NCI-H146 (cell line): ENCODE measurements at places on chromosomes 1 and 21.

GRCh38 chr1:102798718-102799117 lies 309.6 kb downstream of the COL11A1 start:
- no peak for DNase-seq

DNA sequence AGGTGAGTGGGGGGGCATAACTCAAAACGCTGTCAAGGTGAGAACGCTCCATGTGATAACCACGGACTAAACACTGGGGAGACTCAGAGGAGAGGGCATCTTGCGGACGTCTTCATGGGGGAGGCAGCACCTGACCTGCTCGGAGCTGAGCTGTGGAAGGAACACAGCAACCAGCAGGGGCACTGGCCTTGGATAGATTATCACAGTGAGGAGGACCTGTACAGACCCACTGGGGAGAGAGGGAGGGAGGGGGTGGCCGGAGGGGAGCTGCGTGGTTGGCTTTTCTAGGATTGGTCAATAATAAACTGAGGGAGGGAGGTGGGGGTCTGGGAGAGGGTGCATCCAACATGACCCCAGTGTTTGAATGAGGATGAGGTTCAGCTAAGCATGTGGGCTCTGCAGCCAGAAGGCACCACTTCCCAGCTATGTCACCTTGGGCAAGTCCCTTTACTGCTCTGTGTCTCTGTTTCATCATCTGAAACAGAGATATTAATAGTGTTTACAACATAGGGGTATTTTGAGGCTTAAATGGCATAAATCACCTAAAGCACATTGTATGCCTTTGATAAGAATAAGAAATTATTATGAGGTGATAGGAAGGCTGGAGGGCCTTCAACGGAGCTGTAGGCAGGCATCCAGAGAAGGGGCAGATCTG lies 123.3 kb downstream of the GRIK3 start:
- DNase-seq = no peak

DNA sequence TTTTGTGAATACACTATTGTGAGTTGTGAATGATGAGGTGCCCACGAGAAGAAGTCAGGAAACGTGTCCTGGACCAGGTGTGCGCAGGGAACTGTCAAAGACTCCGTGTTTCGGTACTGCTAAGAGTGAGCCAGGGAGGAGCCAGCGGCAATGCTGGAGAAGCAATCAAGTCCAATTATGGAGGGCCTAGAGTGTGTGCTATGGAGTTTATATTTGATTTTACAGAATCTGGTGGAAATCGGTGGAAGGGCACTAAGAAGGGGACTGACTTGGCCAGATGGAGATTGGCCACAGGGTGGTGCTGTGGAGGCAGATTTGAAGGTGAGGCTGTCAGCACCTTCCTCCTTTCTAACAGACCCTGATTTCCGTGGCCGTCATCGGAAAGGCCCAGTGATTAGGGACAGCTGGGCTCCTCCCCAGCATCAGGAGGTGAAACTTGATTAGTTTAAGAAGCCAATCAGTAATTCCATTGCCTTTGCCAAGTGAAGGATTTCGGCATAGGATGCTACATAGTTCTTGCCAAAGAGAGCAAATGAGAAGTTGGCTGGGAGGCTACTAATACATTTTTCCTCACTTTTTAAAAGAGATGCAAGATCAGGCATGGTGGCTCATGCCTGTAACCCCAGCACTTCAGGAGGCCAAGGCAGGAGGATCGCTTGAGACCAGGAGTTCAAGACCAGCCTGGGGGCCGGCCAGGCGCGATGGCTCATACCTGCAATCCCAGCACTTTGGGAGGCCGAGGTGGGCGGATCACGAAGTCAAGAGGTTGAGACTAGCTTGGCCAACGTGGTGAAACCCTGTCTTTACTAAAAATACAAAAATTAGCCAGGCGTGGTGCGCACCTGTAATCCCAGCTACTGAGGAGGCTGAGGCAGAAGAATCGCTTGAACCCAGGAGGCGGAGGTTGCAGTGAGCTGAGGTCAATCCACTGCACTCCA lies 7.0 kb downstream of the PTCH2 start:
- DNase-seq = peak; percentile 70

- no peak for DNase-seq
Observed at GRCh38 chr1:36839485-36839884, 194.8 kb downstream of the GRIK3 start.

DNA sequence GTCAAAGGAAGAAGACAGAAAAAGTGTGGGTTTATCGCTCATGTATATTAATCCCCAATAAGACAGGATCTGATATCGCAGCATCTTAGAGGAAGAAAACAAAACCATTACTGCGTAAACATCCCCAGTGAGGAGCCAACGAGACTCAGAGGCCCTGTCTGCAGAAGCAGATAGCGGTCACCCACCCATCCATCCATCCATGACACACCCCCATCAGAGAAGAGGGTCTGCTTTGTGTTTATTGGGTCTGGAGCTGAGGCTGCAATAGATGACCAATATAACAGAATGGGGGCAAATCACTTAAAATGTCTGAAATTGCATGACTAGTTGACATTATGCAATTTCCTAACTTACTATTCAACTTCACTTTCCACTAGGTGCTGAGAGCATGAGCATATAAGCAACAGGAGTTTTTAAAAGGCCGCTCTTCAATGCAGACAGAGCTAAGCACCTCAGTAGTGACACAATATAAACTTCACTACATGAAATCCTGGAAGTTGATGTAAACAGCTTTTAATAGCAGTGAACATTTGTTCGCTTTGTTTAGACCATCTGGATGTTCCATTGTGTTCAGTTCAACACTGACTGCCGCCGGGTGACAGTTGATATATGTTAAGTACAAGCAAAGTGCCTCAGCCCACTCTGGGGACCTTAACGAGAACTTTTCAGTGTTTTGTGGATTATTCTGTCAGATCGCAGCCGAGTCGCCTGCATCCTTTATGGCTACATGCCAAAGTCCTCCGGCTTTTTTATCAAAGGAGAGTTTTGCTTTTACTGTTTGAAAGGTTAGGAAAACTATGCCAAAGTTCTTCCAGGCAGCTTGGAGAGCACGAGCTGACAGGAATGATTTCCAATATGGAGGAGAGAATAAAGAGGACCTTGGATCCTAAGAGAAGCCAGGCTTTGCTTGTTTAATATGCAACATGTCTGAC lies 167.5 kb downstream of the ZNF281 start:
- DNase-seq = no peak

DNA sequence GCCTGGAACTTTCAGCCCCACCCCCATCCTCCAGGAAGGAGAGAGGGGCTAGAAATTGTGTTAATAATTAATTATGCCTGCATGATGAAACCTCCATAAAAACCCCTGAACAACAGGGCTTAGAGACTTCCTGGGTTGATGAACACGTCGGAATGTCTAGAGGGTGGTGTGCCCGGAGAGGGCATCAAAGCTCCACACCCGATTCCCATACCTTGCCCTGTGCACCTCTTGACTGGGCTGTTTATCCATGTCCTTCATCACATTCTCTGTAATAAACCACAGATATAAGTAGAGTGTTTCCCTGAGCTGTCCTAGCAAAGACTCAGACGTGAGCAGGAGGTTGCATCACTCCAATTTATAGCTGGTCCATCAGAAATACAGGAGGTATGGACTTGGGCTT lies 624.0 kb downstream of the NPHP4 start:
- DNase-seq = no peak

DNA sequence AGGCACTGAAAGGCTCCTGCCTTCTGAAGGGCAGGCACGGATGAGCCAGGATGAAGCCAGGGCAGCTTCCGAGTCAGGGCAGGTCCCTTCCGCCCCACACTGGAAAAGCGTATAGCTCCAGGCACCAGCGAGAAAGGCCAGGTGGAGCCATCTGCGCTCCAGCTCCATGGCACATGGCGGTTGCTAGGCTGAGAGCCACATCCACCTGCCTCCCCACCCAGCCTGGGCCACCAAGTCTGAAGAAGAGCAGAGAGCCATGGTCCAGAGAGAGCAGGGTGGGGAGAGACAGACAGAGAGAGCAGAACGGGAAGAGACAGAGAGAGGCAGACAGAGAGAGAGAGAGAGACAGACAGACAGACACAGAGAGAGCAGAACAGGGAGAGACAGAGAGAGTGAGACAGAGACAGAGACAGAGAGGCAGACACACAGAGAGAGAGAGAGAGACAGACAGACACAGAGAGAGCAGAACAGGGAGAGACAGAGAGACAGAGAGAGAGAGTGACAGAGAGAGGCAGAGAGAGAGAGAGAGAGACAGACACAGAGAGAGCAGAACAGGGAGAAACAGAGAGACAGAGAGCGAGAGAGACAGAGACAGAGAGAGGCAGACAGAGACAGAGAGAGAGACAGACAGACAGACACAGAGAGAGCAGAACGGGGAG lies 5.2 kb downstream of the FNDC10 start:
- peak; percentile 56 for DNase-seq

- no peak for DNase-seq
Observed at GRCh38 chr1:167628741-167629515, 1.1 kb upstream of the RCSD1 start.

GRCh38 chr1:25912076-25912831 lies 6.0 kb upstream of the STMN1 start:
- no peak for DNase-seq

- no peak for DNase-seq
Observed at GRCh38 chr1:212366901-212367300, 47.8 kb downstream of the PACC1 start.

- DNase-seq = no peak
Observed at GRCh38 chr1:9451081-9451480, 88.2 kb upstream of the SLC25A33 start.

- DNase-seq = peak; percentile 17
Observed at GRCh38 chr1:50604580-50604979, 181.3 kb upstream of the DMRTA2 start.

DNA sequence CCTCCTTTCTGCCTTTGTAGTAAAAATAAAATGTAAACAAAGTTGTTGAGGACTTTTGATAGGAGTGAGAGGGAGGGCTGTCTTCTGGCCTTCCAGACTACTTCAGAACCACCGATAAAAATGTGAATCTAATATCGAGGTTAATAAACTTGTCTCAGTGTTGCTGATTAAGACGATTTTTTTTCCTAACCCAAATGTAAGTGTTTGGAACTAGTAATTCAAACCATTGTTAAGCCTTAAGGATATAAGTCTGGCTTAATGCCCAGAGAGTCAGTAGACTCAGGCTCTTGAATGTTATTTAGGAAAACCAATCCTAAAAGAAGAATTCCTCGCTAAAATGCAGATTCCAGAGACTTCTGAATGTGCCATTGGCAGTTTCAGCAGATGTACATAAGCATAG lies 356.9 kb downstream of the SIPA1L2 start:
- DNase-seq = no peak

DNA sequence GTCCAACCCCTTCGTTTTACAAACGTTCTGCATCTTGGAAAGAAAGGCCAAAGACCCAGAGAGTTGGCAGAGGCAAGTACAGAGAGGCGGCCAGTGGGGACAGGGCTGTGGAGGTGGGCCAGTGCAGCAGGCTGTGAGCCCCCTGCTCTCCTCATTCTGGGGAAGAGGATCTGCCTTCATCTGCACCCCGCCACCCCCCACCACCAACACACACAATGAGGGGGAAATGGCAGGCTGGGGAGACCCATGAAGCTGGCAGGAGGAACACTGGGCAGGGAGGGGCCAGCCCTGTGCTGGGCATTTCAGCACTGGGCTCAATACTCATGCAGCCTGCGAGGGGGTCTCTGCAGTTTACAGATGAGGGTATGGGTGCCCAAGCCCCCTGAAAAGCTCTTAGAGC lies 14.6 kb downstream of the STMN1 start:
- DNase-seq = no peak

DNA sequence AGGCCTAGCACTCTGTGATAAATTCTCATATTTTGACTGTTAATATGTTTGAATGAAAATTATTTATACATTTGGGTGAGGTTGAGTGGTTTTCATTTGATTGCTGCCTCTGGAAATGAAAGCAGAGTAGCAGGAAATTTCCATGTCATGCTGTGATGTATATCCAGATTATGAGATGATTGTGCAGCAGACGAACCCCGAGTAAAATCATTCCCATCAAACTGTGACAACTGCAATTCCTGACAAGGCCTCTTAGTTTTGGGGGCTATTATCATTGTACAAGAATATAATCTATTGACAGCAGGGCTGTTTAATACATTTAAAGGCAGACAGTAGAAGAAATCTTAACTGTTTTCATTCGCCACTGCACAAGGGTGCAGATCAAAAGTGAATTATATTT lies 134.8 kb downstream of the ATG4C start:
- no peak for DNase-seq

GRCh38 chr21:23664193-23664694 lies 1943.0 kb downstream of the MRPL39 start:
- no peak for DNase-seq

DNA sequence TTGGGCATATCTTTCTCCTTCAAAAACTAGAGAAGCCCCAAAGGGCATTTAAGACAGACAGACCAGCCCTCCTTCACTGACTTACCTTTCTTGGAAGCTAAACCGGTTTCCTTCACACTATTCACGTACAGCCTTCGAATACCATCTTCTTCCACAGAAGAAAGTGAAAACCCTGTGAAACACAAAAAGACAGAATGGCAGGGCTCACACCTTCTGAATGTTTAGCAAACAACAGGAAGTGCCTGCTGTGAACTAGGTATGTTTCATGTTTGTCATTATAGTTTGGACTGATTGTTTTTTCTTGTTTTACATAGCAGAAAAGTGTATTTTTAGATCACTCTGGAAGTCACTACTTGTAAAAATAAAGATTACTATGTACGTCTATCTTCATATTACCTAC lies 148.6 kb upstream of the KRTAP19-8 start:
- no peak for DNase-seq

DNA sequence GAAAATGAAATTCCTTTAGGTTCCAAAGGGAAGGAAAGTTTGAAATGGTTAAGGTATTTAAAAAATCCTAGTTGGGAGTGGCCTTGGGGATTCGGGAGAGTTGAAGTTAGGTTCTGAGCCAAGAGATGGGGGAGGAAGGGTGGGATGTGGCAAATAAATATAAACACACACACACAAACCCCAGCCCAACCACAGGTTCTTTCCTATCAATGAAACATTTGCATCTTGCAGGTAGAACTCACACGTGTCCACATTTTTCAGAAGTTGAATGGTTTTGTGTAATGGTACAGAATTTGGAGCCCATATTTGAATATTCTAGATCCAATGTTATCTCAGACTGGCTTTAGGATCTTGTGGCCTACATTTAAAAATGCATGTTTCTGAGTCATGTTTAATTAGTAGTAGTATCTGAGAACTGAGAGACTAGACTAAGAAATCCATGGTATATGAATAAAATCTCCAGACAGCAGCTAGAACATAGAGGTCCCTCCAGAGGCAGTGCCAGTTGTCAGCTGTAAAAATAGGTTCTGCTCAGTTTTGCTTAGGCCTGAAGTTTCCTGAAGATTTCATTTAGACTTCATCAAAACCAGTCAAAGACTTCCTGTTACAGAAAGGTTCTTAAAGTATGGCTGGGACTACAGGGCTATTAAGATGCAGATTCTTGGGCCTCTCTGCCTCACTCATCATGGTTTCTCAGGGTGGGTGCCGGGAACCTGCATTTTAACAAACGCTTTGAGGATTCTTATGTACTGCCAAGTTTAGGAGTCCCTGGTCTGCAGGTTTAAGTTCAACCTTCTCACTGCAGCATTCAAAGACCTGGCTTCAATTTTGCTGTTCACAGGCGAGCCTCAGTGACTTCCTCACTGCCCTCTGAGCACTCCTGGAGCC lies 21.3 kb downstream of the RUNX1 start:
- no peak for DNase-seq
